ENCODE measurements at places on chromosomes 7 and 10.

DNA sequence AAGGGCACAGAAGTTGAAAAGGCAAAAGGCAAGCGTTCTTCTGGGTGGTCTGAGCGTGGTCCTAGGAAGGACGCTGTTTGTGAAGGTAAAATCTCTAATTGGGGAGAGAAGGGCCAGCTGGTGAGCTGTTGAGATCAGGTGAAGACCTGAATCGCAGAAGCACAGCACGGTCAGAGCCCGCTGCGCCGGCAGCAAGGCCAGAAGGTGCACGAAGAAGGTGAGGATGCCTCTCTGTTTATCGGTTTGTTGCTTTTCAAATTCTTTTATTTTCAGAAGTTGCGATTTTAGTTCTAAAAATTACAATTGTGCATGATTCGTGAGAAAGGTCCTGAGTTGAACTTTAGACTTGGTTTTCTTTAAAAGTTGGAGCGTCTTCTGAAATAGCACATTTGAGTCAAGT lies 247.8 kb upstream of the FOXK1 start:
- DNase-seq, result no peak

DNA sequence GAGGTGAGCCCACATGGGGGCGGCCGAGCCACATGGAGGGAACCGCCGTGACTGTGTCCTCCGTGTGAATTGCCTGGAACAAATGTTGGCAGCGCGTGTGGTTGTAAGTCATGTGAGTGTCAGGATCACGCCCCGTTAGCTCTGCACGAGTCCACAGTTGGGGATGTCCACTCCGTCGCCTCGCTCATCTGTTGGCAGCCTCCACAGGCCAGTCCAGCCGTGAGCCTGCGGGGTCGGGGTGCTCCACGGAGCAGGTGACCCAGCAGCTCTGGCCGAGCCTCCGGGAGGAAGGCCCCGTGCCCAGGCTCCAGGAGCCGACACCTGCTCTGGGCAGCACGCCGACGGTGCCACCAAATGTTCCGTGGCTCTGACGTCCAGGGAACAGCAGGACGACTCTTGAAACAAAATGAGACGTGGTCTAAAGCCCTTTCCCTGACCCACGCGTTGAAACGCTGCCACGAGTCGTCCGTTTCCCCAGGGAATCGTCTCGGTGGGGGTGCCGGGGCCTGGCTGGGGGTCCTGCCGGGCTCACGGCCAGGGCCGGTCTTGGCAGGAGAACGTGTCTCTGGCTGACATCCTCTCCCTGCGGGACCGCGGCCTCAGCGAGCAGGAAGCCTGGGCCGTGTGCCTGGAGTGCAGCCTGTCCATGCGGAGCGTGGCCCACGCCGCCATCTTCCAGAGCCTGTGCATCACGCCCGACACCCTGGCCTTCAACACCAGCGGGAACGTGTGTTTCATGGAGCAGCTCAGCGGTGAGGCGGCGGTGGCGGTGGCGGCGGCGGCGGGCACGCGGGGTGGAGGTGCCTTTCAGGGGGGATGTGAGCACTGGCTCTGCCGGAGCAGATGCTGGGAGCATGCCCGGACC lies 7.0 kb downstream of the KNDC1 start:
- no peak for DNase-seq

- no peak for DNase-seq
Observed at GRCh38 chr10:34757933-34758332, 57.2 kb downstream of the PARD3 start.

- DNase-seq, result no peak
Observed at GRCh38 chr10:89563861-89564478, 28.6 kb upstream of the SLC16A12 start.

GRCh38 chr7:55154096-55154495 lies 135.3 kb downstream of the EGFR start:
- DNase-seq, result no peak

GRCh38 chr7:121803039-121803438 lies 69.9 kb upstream of the PTPRZ1 start:
- DNase-seq, result no peak

- no peak for DNase-seq
Observed at GRCh38 chr7:103025341-103025740, 49.3 kb downstream of the FBXL13 start.

DNA sequence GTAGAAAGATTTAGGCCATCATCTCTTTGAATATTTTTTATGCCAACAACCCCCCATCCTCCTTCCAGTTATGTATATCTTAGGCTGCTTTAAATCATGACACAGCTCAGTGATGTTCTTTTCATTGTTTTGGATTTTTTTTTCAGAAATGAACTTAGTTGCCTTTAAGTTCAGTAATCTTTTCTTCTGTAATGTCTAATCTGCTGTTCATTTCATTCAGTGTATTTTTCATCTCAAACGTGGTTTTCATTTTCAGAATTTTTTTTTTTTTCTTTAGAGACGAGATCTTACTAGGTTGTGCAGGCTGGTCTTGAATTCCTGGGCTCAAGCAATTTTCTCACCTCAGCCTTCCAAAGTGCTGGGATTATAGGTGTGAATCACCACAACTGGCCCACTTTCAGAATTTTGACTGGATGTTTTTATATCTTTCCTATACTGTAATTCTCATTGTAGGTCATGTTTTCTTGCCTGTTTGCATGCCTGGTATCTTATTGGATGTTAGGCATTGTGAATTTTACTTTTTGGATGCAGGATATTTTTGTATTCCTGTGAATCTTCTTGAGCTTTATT lies 8.1 kb downstream of the ZNF487 start:
- DNase-seq, result no peak

- DNase-seq, result no peak
Observed at GRCh38 chr7:139246905-139247304, 15.9 kb downstream of the UBN2 start.

- peak; percentile 45 for DNase-seq
Observed at GRCh38 chr10:121668314-121669027, 70.2 kb upstream of the FGFR2 start.

- no peak for DNase-seq
Observed at GRCh38 chr10:83432261-83433045, 706.9 kb upstream of the GHITM start.

GRCh38 chr7:122310119-122311021 lies 5.8 kb upstream of the FEZF1 start:
- no peak for DNase-seq

DNA sequence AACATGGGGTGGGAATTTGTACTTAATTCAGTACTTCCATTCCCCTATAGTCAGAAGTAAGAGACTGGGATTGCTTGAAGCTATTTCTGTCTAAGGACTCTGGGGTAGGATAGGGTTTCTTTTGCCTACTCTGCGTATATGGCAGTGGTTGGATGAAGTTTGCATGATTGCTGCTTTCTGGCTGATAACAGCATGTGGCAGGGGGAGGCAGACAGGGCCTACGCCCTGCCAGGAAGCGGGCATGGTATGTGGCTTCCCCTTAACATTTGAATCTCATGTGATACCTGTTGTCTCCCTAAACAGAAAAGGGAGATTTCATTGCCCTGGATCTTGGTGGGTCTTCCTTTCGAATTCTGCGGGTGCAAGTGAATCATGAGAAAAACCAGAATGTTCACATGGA lies 57.1 kb downstream of the TACR2 start:
- DNase-seq, result no peak

DNA sequence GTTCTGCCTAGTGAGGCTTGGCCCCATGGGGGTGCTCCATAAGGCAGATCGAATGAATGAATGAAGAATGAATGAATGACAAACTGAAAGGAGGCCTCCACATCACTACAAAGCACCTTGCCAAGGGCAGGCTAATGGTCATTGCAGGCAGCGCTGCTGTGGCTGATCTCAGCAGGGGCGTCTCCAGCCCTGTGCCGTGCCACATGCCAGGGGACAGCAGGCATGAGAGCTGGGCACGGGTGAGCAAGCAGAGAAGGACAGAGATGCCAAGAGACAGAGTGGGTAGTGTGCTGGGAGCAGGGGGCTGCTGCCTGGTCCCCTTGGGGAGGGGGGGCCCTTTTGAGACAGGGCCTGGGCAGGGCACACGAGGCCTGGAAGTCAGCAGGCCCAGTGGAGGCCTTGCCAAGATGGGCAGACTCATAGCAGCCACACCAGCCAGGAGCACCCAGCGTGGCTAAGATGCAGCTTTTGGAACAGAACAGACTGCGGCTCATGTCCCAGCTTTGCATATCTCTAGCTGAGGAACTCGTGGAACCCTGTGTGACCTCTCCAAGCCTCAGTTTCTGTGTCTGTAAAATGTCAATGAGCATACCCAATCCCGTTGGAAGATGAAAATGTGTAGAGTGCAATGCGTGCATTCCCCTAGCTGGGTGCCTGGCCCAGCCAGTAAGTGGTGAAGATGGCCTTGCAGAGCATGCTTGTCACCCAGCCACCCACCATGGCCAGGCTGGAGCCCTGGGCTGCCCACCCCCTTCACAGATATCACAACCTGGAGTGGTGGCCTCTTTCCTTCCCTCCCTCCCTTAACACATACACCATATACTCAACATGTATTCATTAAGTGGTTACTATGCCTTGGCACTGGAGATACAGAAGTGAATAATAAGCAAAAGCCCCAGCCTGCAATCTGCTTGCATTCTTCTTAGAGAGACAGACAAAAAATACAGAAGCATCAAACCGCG lies 61.1 kb upstream of the LRRC18 start:
- no peak for DNase-seq

GRCh38 chr10:36675458-36675880 lies 449.9 kb upstream of the ANKRD30A start:
- DNase-seq, result no peak

DNA sequence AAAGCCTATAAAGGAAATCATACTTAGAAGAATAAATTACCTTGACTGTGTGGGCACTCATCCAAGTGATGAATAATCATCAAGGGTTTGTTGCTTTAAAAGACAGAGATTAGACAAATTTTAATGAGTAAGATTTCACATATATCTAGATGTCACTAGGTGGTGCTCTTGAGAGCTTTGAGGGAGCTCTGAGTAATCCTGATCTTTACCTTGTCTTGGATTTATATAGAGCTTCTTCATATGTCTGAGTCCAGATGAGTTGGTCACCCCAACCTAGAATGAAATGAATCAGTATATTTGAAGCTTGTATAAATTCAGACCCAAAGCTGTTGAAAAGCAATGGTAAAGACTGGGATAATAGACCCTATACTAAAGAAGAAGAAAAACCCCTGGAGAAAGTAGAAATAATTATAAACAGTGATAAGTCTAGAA lies 3.7 kb downstream of the AGR2 start:
- DNase-seq, result no peak

DNA sequence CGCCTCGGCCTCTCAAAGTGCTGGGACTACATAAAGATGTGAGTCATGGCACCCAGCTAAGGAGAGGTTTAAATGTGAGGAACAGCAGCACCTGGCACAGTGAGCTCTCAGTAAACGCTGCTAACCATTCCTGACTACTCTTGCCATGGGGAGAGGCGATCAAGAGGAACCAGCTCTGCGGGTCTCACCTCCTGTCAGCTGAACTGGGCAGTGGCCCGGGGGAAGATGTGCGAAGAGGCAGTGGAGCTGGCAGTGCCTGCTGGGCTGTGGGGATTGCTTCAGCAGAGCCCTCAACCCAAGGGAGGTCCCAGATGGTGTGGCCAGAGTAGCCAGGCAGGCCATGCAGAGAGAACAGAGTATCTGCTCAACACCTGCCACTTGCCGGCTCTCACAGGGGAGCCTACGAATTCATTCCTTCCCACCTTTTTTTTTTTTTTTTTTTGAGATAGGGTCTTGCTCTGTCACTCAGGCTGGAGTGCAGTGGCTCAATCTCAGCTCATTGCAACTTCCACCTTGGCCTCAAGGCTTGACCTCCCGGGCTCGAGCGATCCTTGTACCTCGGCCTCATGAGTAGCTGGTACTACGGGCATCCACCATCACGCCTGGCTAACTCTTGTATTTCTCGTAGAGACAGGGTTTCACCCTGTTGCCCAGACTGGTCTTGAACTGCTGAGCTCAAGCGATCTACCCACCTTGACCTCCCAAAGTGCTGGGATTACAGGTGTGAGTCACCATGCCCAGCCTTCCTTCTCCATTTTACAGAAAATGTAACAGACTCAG lies 6.8 kb downstream of the POLM start:
- DNase-seq, result no peak

DNA sequence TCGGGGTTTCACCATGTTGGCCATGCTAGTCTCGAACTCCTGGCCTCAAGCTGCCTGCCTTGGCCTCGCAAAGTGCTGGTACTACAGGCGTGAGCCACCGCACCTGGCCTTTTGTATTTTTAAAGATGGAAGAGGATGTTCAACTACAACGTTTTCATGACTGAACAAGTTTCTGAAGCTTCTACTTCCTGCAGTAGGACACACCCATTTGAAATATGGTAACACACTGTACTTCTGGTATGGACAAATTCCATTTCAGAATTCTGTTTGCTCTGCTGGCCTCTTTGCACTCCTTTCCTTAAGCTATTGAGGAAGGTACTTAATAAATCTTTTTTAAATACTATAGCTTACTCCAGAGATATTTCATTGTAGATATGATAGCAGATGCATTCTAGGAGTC lies 10.9 kb upstream of the CDK1 start:
- no peak for DNase-seq

GRCh38 chr10:494149-494542 lies 195.3 kb downstream of the DIP2C start:
- DNase-seq, result no peak

DNA sequence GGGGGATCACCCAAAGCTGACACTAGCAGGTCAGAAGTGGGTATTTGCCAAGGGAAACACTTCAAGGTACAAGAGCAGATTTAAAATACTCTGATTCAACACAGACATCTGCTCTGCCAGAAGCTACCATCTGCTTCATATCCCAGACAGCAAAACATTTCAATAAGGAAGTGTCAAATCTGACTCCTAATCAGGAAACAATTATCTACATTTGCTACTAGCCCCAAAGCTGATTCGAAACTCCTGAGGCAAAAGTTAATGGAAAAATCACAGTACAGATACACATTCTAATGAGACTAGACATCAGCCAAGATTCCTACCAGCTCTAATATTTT lies 48.9 kb downstream of the PARD3 start:
- no peak for DNase-seq

GRCh38 chr7:1533547-1534329 lies 3.2 kb downstream of the MAFK start:
- DNase-seq, result no peak

- DNase-seq, result no peak
Observed at GRCh38 chr10:13969792-13970140, 361.0 kb downstream of the FRMD4A start.

- no peak for DNase-seq
Observed at GRCh38 chr7:116524221-116524608, 621 bp upstream of the CAV1 start.

- DNase-seq, result no peak
Observed at GRCh38 chr10:98380493-98381339, 34.3 kb downstream of the PYROXD2 start.

- DNase-seq, result no peak
Observed at GRCh38 chr7:48421357-48421756, 250.1 kb downstream of the ABCA13 start.

DNA sequence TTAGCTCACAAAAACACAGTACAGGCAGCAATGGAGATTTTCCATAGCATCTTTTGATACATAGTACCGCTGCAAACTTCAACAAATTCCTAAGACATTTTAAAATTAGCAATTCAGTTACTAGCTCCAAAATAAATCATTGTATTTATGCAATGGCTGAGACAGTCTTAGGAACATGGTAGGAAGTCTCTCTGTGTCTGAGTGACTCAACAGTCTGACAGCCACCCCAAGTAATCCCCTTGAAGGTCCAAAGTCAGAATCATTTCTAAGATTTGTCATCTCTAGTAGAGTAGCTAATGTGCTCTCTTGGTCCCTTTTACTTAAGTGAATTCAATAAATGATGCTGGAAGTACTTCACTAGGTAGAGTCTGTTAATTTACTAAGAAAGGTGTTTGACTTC lies 93.8 kb upstream of the NOBOX start:
- DNase-seq, result no peak

GRCh38 chr10:110067960-110068770 lies 60.4 kb downstream of the ADD3 start:
- DNase-seq, result no peak

GRCh38 chr10:45505311-45505710 lies 131.3 kb downstream of the ALOX5 start:
- no peak for DNase-seq
